ENCODE measurements at places on chromosomes 2 and 18.

DNA sequence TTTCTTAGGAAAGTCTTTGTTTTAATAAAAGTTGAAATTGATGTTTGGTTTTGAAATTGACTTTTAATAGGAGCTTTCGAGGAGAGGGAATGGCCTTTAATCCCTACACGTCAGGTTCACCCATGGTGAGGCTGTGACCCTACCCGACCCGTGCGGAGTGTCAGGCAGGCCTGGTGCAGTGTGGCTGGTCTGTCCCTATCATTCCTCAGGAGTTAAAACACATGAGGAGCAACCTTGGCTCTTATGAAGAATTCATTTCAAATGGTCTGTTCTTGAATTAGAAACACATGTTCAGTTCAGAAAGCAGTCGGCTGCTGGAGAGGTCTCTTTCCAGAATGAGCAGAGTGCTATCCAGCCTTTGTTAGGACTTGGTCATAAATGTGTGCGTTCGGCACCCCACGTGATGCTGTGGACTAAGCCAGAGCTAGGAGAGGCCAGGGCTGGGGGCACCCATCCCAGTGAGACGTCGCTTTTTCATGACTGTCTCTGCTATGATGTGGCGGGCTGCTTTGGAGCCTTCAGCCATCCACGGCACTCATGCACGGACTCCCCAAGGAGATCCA, 54.7 kb downstream of the EMILIN2 start:
- H3K36me3 ChIP-seq: no peaks in the 10 kb centered on the region
- no peak overlapping the region for H3K4me3 ChIP-seq
- H3K27ac ChIP-seq: no peak overlapping the region
- H3K27me3 ChIP-seq: no peaks in the 10 kb centered on the region

GRCh38 chr2:177551989-177552421, 159.4 kb downstream of the AGPS start:
- H3K36me3 ChIP-seq: peaks cover 4% of the 10 kb centered on the region
- H3K27me3 ChIP-seq: no peaks in the 10 kb centered on the region
- peaks cover 6% of the 10 kb centered on the region for H3K4me1 ChIP-seq
- H3K4me3 ChIP-seq: peak overlapping the region; percentile 99
- DNase-seq: peak; percentile 65

- H3K36me3 ChIP-seq: no peaks in the 10 kb centered on the region
- DNase-seq: no peak
- H3K4me3 ChIP-seq: no peak overlapping the region
- no peaks in the 10 kb centered on the region for H3K27me3 ChIP-seq
- no peaks in the 10 kb centered on the region for H3K4me1 ChIP-seq
These were observed 147.2 kb downstream of the MGAT5 start for GRCh38 chr2:134401081-134401497.

GRCh38 chr2:229141424-229142025, 129.6 kb downstream of the PID1 start:
- no peaks in the 10 kb centered on the region for H3K27me3 ChIP-seq
- no peak overlapping the region for H3K27ac ChIP-seq
- H3K36me3 ChIP-seq: no peaks in the 10 kb centered on the region

- no peak overlapping the region for H3K4me3 ChIP-seq
- no peaks in the 10 kb centered on the region for H3K4me1 ChIP-seq
- no peak overlapping the region for H3K27ac ChIP-seq
- H3K27me3 ChIP-seq: peaks cover 23% of the 10 kb centered on the region
- H3K36me3 ChIP-seq: no peaks in the 10 kb centered on the region
These were observed 465.1 kb downstream of the GALR1 start for GRCh38 chr18:77714716-77715115.

DNA sequence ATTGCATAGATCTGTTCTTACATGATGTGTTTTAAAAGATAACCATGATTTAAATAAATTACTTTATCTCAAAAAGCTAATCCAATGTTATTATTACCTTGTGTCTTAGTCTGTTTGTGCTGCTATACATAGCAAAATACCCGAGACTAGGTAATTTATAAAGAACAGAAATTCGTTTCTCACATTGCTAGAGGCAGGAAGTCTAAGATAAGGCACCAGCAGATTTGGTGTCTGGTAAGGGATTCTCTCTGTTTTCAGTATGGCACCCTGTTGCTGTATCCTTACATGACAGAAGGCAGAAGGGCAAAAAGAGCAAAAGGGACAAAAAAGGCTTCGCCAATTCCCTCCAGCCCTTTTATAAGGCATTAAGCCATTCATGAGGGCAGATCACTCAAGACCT, 533.9 kb downstream of the PARD3B start:
- H3K4me3 ChIP-seq: no peak overlapping the region
- H3K4me1 ChIP-seq: peaks cover 40% of the 10 kb centered on the region
- H3K36me3 ChIP-seq: peaks cover 7% of the 10 kb centered on the region
- peak overlapping the region; percentile 92 for H3K27ac ChIP-seq
- DNase-seq: no peak

GRCh38 chr2:30219886-30220875, 11.2 kb upstream of the LBH start:
- H3K27me3 ChIP-seq: no peaks in the 10 kb centered on the region
- peaks cover 56% of the 10 kb centered on the region for H3K4me1 ChIP-seq

DNA sequence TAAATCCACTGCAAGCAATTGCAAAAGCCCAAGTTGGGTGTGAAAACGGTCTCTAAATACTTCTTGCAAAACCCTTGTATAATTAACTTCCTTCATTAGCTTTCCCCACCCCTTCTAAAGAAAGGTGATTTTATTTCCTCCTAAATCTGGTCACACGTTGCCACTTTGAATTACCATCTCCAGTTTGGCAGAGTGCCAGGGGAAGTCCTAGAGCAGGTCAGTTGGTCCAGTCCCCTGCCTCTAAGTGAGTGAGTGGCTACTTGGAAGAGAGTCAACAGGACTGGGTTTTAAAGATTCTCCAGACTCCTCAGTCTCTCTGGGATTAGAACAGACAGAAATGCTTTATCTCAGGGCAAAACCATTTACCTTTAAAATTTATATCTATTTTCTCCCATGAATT, 18.7 kb upstream of the LYPD6B start:
- no peak overlapping the region for H3K4me3 ChIP-seq
- H3K36me3 ChIP-seq: no peaks in the 10 kb centered on the region
- no peaks in the 10 kb centered on the region for H3K27me3 ChIP-seq

- H3K27ac ChIP-seq: no peak overlapping the region
- H3K4me3 ChIP-seq: no peak overlapping the region
- peaks cover 5% of the 10 kb centered on the region for H3K27me3 ChIP-seq
- no peak for DNase-seq
- peaks cover 2% of the 10 kb centered on the region for H3K4me1 ChIP-seq
These were observed 81.1 kb downstream of the SEPTIN10 start for GRCh38 chr2:109532728-109533076.

DNA sequence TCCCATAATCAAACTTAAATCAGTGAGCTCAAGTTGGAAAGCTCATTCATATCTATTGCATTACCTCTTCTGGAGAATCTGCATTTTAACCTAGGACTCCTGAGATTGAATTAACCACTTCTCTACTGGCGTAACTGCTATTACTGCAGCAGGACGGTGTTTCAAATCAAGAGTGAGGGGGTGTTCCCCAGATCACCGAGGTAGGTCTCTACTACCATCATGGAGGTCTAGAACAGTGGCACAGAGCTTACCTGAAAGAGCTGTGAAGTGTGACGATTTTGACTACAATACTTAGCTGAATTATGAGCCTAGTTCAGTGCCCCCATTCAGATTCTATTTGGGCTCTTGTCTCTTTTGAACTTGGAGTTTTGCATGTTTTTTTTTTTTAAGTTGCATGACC, 119.5 kb downstream of the POLE4 start:
- H3K4me3 ChIP-seq: no peak overlapping the region
- no peaks in the 10 kb centered on the region for H3K27me3 ChIP-seq
- DNase-seq: no peak

GRCh38 chr2:152247337-152247695, 71.8 kb upstream of the STAM2 start:
- no peaks in the 10 kb centered on the region for H3K36me3 ChIP-seq
- no peaks in the 10 kb centered on the region for H3K27me3 ChIP-seq
- H3K4me1 ChIP-seq: no peaks in the 10 kb centered on the region
- no peak for DNase-seq
- no peak overlapping the region for H3K27ac ChIP-seq

DNA sequence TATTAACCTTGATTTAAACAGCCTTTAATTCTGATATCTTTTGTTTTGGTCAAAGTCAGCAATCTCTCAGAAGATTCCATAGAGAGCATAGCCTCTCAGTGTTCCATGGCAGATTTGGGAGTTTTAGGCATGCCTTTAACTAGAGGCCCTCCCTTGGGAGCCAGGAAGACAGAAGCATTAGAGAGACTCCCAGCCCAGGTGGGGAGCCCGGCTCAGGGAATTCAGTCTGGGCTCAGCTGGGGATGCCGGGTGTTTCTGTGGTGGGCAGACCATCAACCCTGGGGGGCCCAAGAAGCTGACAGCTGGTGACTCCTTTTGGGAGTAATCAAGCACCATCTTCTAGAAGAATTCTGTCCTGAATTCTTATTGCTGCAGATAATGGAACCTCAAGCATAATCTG, 99.7 kb upstream of the CELF4 start:
- DNase-seq: no peak
- H3K36me3 ChIP-seq: no peaks in the 10 kb centered on the region
- H3K27me3 ChIP-seq: peaks cover 4% of the 10 kb centered on the region
- no peak overlapping the region for H3K4me3 ChIP-seq
- H3K4me1 ChIP-seq: no peaks in the 10 kb centered on the region

GRCh38 chr2:40439473-40439872, 12.4 kb downstream of the SLC8A1 start:
- no peak overlapping the region for H3K27ac ChIP-seq
- no peaks in the 10 kb centered on the region for H3K27me3 ChIP-seq

DNA sequence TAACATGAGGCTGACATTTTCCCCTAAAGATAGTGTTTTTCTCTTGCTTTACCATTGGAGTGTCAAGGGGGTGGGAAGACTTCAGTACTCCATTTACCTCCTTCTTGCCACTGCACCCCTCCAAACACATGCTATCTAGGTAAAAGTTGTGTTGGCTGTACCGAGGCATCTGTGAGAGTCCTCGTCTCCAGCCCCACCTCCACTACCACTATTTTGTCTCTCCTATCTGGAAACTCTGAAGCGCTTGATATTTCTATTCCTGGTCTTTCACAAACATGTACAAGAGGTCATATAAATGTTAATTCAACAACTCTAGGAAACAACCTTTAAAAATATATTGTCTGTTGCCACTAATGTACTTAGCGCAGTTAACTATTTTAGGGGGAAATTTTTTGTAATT, 132.6 kb downstream of the PKP4 start:
- no peaks in the 10 kb centered on the region for H3K27me3 ChIP-seq
- no peak for DNase-seq
- no peak overlapping the region for H3K4me3 ChIP-seq
- H3K4me1 ChIP-seq: no peaks in the 10 kb centered on the region
- no peak overlapping the region for H3K27ac ChIP-seq
- peaks cover 6% of the 10 kb centered on the region for H3K36me3 ChIP-seq

GRCh38 chr18:49243391-49243790, 217.1 kb downstream of the DYM start:
- H3K4me1 ChIP-seq: no peaks in the 10 kb centered on the region
- H3K36me3 ChIP-seq: peaks cover 55% of the 10 kb centered on the region
- H3K27me3 ChIP-seq: no peaks in the 10 kb centered on the region
- no peak for DNase-seq

GRCh38 chr18:31679133-31679742, 5.1 kb downstream of the B4GALT6 start:
- no peaks in the 10 kb centered on the region for H3K36me3 ChIP-seq
- no peak for DNase-seq
- no peak overlapping the region for H3K4me3 ChIP-seq
- H3K4me1 ChIP-seq: peaks cover 6% of the 10 kb centered on the region
- no peak overlapping the region for H3K27ac ChIP-seq
- peaks cover 22% of the 10 kb centered on the region for H3K27me3 ChIP-seq

- H3K4me3 ChIP-seq: no peak overlapping the region
- H3K27me3 ChIP-seq: peaks cover 11% of the 10 kb centered on the region
- H3K36me3 ChIP-seq: no peaks in the 10 kb centered on the region
- DNase-seq: no peak
- peaks cover 3% of the 10 kb centered on the region for H3K4me1 ChIP-seq
These were observed 7.7 kb downstream of the CCL20 start for GRCh38 chr2:227821043-227821942.

GRCh38 chr18:67081482-67082211, 434.9 kb downstream of the DSEL start:
- no peaks in the 10 kb centered on the region for H3K4me1 ChIP-seq
- no peaks in the 10 kb centered on the region for H3K27me3 ChIP-seq
- no peak overlapping the region for H3K4me3 ChIP-seq
- no peak overlapping the region for H3K27ac ChIP-seq

DNA sequence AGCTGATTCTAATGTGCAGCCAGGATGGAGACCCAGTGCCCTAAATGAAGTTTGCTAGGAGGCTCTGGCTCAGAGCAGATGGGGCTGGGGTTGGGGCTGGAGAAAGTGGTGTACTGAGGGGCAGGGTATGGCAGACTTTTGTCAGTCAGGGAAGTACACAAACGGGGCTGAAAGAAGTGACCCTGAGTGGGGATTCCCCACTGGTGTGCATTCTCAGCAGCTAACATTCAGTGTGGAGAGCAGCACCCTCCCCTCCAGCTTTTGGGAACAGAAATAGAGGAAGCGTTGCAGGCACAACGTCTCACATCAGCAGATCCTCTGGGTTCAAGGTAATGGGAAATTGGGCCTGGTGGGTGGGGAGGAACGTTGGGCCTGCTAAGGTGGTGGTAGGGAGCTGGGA, 89.1 kb upstream of the GCFC2 start:
- peaks cover 5% of the 10 kb centered on the region for H3K27me3 ChIP-seq
- H3K4me1 ChIP-seq: peaks cover 2% of the 10 kb centered on the region
- H3K4me3 ChIP-seq: no peak overlapping the region
- no peaks in the 10 kb centered on the region for H3K36me3 ChIP-seq

DNA sequence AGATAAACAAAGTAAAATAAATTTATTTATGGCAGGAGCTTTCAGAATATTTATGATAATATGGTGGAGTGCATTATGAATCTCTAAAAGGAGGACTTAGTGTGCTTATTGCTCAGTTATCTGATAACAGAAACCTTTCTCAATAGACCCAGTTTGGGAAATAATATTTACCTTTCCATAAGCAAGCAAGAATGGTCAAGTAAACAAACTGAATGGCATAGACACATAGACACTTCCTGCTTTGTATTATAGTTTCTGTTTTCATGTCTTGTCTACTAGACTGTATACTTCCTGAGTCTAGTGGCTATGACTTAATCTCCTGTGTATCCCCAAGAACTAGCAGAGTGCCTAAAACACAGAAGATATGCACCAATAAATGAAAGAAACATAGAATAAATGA, 87.8 kb downstream of the UPP2 start:
- peaks cover 31% of the 10 kb centered on the region for H3K4me1 ChIP-seq
- no peak for DNase-seq
- H3K4me3 ChIP-seq: no peak overlapping the region
- H3K36me3 ChIP-seq: no peaks in the 10 kb centered on the region

DNA sequence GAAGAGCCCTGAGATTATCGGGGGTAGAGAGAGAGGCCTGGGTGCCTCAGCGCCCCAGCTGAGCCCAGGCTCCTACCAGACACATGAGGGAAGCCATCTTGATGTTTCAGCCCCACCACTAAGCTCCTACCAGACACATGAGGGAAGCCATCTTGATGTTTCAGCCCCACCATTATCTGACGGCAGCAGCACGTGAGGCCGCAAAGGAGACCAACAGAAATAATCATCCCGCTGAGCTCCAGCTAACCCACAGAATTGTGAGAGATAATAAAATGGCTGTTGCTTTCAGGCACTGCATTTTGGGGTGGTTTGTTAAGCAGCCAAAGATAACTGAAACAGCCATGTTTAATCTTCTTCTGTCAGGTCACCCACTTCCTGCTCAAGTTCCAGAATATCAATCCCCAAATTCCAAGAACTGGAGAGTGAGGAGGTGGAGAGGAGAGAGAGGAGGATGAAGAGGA, 29.3 kb upstream of the SOS1 start:
- H3K4me3 ChIP-seq: no peak overlapping the region
- H3K4me1 ChIP-seq: peaks cover 2% of the 10 kb centered on the region
- no peaks in the 10 kb centered on the region for H3K27me3 ChIP-seq
- DNase-seq: no peak
- H3K36me3 ChIP-seq: no peaks in the 10 kb centered on the region
- H3K27ac ChIP-seq: no peak overlapping the region

All from naive thymus-derived CD8-positive, alpha-beta T cell (primary cell).